ENCODE measurements at places on chromosomes 2 and 18. TPM values are rescaled to one million over a fixed set of nuclear protein-coding genes. Genes with fewer than 3 reads are reported as not detected.

Gene PRKAG3
- not detected for total RNA-seq

Gene CRYBA2
- total RNA-seq = not detected

- DNase-seq = no peak
Measured at GRCh38 chr2:150091846-150092245, 395.6 kb downstream of the RND3 start.

Gene CIB4
- not detected for total RNA-seq

Gene ZAP70
- 15.0 TPM for total RNA-seq

DNA sequence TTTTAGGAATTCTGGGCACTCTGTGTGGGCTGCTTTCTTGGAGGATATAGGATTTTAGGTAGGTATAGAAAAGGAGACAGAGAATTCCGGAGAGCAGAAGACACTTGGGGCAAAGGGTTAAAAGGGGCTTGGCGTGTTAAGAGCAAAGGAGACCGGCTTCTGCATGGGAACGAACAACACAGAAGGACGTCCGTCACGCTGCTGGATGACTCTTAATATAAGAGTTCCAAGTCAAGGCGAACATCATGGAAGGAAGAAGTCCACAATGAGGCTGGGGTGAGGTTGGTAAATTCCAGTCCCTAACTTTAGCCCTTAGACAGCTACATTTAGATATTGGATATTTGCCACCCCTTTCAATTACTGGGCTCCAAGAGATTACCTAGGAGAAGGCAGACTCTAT lies 15.9 kb upstream of the SLC20A1 start:
- no peak for DNase-seq

Data from kidney (tissue), 22 donors.